Pancreas (tissue), 10 donors: ENCODE measurements at places on chromosomes 2 and 18.

- H3K27ac ChIP-seq = peak overlapping the region; percentile 15
- H3K4me1 ChIP-seq = peaks cover 15% of the 10 kb centered on the region
- no peak overlapping the region for H3K4me3 ChIP-seq
- peak; percentile 21 for DNase-seq
- H3K36me3 ChIP-seq = no peaks in the 10 kb centered on the region
Measured at GRCh38 chr2:15733867-15734673, 142.4 kb downstream of the DDX1 start.

DNA sequence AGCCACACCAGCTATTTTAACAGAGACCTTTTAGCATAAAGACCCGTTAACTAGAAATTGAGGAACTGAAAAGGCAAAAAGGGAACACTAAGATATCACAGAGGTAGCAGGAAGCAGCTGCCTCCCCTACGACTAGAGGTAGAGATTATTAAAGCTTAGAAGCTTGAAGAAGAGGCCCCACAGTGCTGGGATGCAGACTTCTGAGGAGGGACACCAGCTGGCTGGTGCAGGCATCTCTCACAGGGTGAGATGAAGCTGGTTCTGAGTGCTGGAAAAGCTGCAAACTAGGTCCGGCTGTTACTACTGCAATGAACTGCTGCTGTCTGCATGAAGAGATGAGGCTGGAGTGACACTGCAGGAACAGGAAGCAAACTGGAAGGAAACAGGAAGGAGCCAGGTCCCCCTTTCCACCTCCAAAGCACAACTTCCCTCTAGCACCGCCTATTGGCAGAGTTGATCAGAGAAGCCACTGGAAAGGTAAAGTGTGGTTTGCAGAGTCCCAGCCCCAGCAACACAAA lies 61.2 kb upstream of the MRPS9 start:
- DNase-seq = no peak
- no peaks in the 10 kb centered on the region for H3K27me3 ChIP-seq
- no peak overlapping the region for H3K4me3 ChIP-seq
- H3K27ac ChIP-seq = no peak overlapping the region
- H3K36me3 ChIP-seq = no peaks in the 10 kb centered on the region
- no peaks in the 10 kb centered on the region for H3K4me1 ChIP-seq

DNA sequence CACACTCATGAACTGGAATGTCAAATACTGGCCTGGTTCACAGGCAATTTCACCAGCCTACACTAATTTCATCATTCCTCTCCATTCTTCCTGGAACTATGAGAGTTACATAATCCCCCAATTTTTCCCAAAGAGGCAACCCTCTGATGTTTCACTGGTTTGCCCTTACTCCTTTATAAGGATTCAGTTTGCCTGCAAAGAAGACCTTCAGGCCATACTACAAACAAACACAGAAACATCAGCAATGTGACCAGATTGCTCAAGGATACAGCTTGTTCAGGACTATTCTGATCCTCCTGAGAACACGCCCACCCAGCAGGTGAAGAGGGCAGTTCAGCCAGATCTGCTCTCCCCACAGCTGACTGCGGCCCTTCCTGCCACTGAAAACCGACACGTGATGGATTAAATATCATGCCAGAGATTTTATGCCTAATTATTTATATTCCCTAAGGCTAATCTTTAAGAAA lies 215.5 kb downstream of the ETAA1 start:
- no peaks in the 10 kb centered on the region for H3K4me1 ChIP-seq
- H3K27me3 ChIP-seq = no peaks in the 10 kb centered on the region
- H3K4me3 ChIP-seq = no peak overlapping the region
- H3K27ac ChIP-seq = no peak overlapping the region

DNA sequence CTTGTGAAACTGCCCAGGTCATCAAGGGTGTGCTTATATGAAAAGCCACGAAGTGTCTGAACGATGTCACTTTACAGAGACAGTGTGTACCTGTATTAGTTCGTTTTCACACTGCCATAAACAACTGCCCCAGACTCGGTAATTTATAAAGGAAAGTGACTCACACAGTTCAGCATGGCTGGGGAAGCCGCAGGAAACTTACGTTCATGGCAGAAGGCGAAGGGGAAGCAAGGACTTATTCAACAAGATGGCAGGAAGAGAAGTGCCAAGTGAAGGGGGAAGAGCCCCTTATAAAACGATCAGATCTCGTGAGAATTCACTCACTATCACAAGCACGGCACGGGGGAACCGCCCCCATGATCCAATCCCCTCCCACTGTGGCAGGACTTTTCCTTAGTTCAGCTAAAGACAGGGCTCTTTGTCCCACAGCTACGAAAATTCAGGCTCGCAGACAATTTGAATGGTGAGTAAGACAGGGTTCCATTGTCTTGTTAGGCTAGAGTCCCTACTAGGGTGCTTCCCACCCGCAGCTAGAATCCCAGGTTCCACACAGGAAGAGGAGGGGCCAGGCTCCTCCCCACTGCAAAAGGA lies 20.1 kb downstream of the TMEM177 start:
- no peaks in the 10 kb centered on the region for H3K36me3 ChIP-seq
- no peak overlapping the region for H3K4me3 ChIP-seq
- no peaks in the 10 kb centered on the region for H3K27me3 ChIP-seq
